ENCODE measurements at places on chromosomes 6 and 20. TPM values are rescaled to one million over a fixed set of nuclear protein-coding genes. Genes with fewer than 3 reads are reported as not detected.

GRCh38 chr6:19465256-19465655 lies 371.9 kb upstream of the ID4 start:
- no peaks in the 10 kb centered on the region for H3K36me3 ChIP-seq
- H3K4me3 ChIP-seq, result no peak overlapping the region
- no peak for DNase-seq
- H3K27ac ChIP-seq, result no peak overlapping the region
- H3K4me1 ChIP-seq, result no peaks in the 10 kb centered on the region

GRCh38 chr6:79818471-79818870 lies 128.9 kb downstream of the ELOVL4 start:
- no peak overlapping the region for H3K4me3 ChIP-seq
- H3K4me1 ChIP-seq, result no peaks in the 10 kb centered on the region
- H3K27me3 ChIP-seq, result peaks cover 6% of the 10 kb centered on the region
- no peak for DNase-seq

- no peak for DNase-seq
- H3K4me1 ChIP-seq, result peaks cover 30% of the 10 kb centered on the region
- peaks cover 15% of the 10 kb centered on the region for H3K36me3 ChIP-seq
- H3K27me3 ChIP-seq, result no peaks in the 10 kb centered on the region
- no peak overlapping the region for H3K27ac ChIP-seq
Measured at GRCh38 chr20:49179368-49180277, 8.5 kb downstream of the STAU1 start.

GRCh38 chr20:38751360-38751976 lies 3.2 kb downstream of the ACTR5 start:
- DNase-seq, result no peak
- H3K27ac ChIP-seq, result no peak overlapping the region
- peaks cover 16% of the 10 kb centered on the region for H3K4me1 ChIP-seq
- H3K27me3 ChIP-seq, result no peaks in the 10 kb centered on the region
- peaks cover 34% of the 10 kb centered on the region for H3K36me3 ChIP-seq

- no peak overlapping the region for H3K4me3 ChIP-seq
- DNase-seq, result no peak
Measured at GRCh38 chr20:44166008-44166407, 21.0 kb downstream of the JPH2 start.

- H3K4me3 ChIP-seq, result peak overlapping the region; percentile 92
- peaks cover 31% of the 10 kb centered on the region for H3K4me1 ChIP-seq
- no peaks in the 10 kb centered on the region for H3K27me3 ChIP-seq
Measured at GRCh38 chr20:3471397-3472021, 691 bp downstream of the ATRN start.

- H3K4me1 ChIP-seq, result peaks cover 26% of the 10 kb centered on the region
- no peak overlapping the region for H3K4me3 ChIP-seq
Measured at GRCh38 chr6:90297867-90298381, 1.3 kb upstream of the BACH2 start.

The CFAP206 gene
- total RNA-seq, result not detected

The SALL4 gene
- 0.08 TPM for total RNA-seq

The AIF1 gene
- 35.5 TPM for total RNA-seq

The POM121L2 gene
- total RNA-seq, result not detected

The CPXM1 gene
- not detected for total RNA-seq
